CD4-positive, alpha-beta T cell treated with Interleukin-1 beta for 1 hour (primary cell): ENCODE measurements at places on chromosomes 5 and 9.

DNA sequence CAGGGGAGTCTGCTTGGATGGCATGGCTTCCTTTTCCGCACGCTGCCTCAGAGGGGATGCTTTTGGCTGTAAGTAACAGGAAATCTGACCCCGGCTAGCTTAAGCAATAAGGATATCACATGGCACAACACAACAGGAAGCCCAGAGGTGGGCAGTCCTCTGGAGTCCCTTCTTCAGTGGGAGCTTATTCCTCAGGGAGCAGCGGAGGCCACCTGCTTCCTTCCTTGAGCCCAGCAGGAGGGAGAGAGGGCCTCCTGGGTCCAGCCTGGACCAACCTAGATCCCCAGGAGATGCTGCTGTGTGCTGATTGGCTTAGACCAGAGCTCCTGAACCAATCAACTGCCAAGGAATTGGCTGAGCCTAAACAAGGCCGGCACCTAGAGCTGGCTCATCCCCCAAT, 66.3 kb downstream of the C9orf50 start:
- no peak for DNase-seq

GRCh38 chr9:134970198-134970597, 52.5 kb upstream of the FCN1 start:
- DNase-seq, result no peak

GRCh38 chr9:91417602-91418214, 5.9 kb downstream of the NFIL3 start:
- DNase-seq, result no peak

GRCh38 chr5:90345684-90346083, 63.9 kb downstream of the CETN3 start:
- no peak for DNase-seq

GRCh38 chr5:523441-524222, 617 bp downstream of the SLC9A3 start:
- DNase-seq, result no peak

GRCh38 chr9:101601904-101602765, 7.4 kb upstream of the PPP3R2 start:
- peak; percentile 35 for DNase-seq

GRCh38 chr9:35350212-35350611, 139.7 kb upstream of the RUSC2 start:
- DNase-seq, result no peak

GRCh38 chr5:79605560-79605959, 6.7 kb upstream of the TENT2 start:
- DNase-seq, result no peak

DNA sequence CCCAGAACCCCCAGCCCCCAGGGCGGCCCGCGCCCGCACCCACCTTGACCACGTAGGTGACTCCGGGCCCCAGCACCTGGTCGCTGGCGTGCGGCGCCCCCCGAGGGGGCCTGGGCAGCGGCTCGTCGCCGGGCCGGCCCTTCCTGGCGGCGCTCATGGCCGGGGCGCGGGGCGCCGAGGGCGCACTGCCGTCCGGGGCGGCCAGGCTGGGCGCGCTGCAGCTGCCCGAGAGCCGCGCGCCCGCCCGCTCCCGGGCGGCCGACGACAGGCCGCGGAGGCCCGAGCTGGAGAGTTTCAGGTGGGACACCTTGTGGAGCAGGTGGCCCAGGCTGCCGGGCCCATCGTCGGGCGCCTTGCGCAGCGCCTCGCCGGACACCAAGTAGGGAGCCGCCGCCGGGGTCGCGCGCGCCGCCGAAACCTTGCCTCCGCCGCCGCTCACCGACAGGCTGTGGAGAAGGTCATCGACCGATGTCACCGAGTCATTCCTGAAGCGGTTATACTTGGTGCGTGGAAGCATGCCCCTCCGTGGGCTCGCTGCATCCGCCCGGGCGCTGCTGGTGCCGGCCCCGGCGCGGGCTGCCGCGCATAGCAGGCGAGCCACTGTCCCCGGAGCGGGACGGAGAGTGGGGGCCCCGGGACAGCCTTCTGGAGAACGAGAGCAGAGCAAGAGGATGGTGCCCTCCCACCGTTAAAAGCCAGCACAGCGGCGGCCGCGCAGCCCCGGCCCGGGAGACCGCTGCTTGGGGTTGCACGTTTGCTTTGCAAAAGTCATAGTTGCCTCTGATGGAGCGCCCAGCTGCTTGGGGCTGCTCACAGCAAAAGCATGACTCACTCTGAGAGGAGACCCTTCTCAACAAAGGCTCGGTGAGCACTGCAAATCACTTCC, at the start of gene SHC3:
Gene SHC3 (minus strand): TSS at position 875 of the 886 bp plus-strand sequence. CDS start 358 bp downstream, at position 517.
- DNase-seq, result no peak

DNA sequence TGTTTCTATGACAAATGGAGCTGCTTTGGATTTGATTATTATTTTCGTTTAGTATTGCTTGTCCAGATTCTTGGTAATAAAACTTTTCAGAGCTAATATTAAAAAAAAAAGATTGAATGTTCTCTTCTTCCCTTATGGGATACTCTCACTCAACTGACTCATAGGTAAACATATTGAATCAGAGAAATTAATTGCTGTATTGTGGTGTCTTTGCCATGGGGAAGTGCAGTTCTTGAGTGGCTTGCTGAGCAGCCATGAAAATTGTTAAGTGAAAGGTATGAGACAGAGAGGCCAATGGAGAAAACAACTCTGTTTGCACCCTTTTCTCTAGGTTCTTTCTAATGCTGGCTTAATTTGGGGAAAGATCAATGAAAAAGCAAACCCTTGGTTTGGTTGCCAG, 149.9 kb upstream of the HMHB1 start:
- DNase-seq, result no peak

- no peak for DNase-seq
These were observed 53.6 kb downstream of the RASGEF1C start for GRCh38 chr5:180155365-180155926.

GRCh38 chr9:108671794-108672193, 184.0 kb downstream of the ACTL7B start:
- DNase-seq, result no peak

GRCh38 chr5:152688561-152689249, 283.6 kb upstream of the NMUR2 start:
- DNase-seq, result no peak

DNA sequence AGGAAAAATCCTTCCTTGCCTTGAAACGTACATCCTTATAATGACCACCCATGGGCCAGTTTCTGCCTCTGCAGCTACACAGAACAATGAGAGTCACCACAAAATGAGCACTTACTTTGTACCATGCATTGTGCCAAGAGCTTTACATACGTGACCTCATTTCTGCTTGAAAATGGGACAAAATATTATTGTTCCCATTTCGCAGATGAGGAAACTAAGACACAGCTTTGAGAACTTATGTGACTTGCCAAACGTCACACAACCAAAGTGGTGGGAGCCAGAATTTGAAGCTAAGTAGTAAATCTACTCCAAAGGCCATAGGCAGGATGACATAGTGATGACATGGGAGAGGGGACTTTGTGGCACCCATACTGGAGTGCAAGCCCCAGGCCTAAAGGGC, 34.8 kb upstream of the GRPEL2 start:
- no peak for DNase-seq

DNA sequence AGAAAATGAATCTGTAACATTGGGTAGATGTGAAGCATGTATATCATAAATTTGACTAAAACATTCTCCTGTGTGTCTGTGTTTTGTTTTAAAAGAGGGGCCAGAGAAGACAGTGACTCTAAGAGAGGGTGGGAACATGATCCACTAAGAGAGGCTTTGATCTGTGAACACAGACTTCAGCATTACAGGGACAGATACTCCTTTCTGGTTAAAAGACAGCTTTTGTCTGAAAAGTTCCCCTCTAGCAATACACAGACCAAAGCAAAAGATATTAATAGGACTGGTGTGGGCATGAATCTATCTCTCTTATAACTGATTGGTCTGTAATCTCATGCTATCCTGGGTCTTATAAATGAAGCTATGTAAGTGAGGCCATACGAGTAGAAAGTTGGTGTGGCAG, 150.9 kb downstream of the NUDT12 start:
- no peak for DNase-seq

- no peak for DNase-seq
These were observed 254.1 kb downstream of the FSTL4 start for GRCh38 chr5:133358271-133358670.

GRCh38 chr5:78907255-78907891, 77.7 kb downstream of the ARSB start:
- DNase-seq, result no peak

- no peak for DNase-seq
These were observed 202.6 kb downstream of the ZSWIM6 start for GRCh38 chr5:61534481-61535267.

GRCh38 chr5:109167586-109167985, 242.2 kb downstream of the PJA2 start:
- DNase-seq, result no peak
